ENCODE measurements at places on chromosomes 1 and 21. TPM values are rescaled to one million over a fixed set of nuclear protein-coding genes. Genes with fewer than 3 reads are reported as not detected.

DNA sequence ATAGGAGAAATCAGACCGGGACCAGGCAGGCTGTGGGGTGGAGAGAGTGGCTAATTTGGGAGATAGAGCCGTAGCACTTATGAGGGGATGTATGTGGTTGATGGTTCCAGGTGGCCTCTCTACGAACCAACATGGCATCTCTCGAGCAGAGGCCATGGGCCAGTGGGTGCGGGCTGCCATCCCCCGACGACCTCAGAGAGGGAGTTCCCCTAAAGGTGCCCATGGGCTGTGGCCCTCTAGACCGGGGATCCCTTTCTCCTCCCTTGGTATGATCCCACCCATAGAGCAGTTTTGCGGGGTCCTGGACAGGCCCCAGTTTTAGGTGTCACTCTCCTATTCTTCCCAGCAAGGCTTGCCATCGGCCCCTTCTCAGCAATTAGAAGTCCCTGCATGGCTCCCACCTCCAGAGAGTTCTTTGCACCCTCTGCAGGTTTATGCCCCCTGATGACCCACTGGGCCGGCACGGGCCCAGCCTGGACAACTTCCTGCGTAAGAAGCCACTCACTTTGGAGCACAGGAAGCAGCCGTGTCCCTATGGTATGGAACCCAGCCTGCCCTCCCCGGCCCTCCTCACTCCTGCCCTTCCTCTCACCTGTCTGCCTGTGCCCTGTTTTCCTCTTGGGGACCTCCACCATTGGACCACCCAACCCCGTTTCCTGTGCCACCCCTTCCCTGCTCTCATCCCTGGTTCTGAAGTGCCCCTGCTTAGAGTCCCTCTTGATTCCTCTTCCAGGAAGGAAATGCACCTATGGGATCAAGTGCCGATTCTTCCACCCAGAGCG is 7.8 kb downstream of the ZC3H12A start:
- DNase-seq, result no peak

DNA sequence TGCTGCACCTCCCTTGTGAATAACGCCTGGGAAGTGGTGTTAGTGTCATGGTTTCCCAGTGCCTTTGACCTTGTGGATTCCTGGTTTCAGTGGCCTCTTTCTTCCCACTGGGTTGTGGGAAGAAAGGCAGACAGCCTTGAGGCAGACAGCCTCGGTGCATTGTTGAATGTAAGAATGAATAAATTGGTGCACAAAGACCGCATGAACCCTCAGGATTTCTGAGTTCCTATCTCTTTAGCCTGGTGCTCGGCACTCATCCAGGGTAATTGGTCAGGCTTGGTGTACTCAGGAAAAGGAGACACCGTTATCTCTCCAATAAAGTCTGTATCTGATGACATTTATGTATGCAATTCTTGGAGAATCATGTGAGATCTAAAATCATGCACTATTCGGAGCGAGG is 5.1 kb downstream of the ZNF362 start:
- DNase-seq, result no peak

GRCh38 chr1:165942927-165943597 is 115.6 kb downstream of the UCK2 start:
- no peak for DNase-seq

DNA sequence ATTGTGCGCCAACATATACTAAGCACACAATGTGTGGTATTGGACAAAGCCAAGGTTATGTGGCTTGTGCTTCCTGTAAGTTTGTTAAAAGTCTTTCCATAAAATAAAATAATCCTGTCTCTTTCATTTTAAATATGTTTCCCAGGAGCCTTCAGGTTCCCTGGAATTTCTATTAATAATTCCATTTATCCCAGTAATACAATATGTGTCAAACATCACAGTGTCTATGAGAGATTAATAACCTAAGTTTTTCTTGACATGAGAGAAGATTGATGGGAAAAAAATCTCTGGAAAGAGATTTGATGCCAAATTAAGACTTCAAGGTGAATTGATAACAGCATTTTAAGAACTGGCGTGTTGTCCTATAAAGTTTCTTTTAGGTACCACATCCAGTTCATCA is 507.0 kb downstream of the TTLL7 start:
- no peak for DNase-seq

DNA sequence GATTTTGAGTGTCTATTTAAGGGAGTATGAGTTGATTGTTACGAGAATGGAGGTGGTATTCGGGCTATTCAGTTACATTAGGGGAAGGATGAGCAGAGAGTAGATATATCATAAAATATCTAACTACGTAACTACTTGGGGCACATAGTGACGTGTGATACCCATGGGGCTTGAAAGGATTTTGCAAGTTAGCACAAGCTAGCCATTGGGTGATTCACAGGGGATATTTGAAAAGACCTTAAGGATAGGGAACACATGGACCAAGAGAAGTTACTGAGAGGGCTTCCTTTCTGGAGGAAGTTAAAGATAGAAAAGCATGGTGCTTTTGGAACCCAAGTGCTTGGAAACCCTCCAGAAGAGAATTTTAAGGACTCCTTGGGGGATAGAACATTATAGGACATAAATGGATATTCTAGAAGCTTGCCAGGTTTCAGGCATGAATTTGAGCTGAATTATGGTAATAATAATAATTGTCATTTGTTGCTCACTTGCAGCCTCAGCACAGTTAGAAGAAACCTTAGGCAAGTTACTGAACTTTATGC is 5.4 kb downstream of the DISP1 start:
- DNase-seq, result no peak

DNA sequence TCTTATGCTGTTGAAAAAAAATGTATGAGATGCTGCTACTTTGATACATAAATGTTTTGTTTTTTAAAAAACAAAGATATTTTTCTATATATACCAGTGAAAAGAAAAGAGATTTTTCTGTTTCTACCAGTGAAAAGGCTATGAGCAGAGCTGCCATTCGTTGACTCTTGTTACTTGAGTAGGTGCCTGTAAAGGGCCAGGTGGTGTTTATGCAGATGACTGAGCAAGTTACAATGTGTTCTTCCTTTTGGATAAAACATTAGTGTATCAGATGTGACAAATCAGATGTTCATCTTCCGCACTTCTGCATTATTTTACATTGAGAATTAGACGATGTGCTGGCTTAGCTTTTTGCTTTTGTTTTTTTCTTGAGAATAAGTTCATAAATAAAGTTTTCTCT is 45.4 kb downstream of the BARHL2 start:
- DNase-seq, result no peak

DNA sequence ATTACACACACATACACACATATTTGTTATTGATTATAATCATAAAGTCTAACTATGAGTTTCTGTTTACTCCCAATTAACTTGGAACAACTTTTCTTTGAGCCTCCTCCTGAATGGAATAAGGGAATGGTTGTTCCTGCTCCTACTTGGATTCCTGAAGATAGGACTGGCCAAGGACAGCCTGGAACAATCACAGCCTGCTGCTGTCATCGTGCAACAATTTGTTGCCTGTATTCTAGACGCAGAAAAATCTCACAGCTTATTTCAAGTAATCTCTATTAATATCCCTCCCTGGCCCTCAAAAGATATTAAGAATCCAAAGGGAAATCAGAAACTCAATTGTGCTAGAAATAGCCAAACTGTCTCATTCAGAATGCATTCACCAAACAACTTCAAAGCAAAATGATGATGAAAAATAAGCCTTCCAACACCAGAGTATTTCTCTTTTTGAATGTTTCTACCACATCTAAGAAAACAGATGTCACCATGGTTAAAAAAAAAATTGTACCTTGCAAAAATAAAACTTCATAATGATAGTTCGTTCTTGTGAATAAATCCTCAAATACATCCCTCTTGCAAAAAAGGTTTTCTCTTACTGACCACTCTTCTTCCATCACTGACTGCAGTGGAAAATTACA is 30.9 kb downstream of the RCAN1 start:
- no peak for DNase-seq

GRCh38 chr1:20379075-20379474 is 88.4 kb downstream of the VWA5B1 start:
- DNase-seq, result no peak

HFM1 gene
- not detected for total RNA-seq

CD1C gene
- total RNA-seq, result not detected

MFAP2 gene
- 31.3 TPM for total RNA-seq

AZIN2 gene
- total RNA-seq, result 3.4 TPM

LCE3D gene
- total RNA-seq, result not detected

Data from HFFc6 (cell line).